Bronchus fibroblast of lung (primary cell): ENCODE measurements at places on chromosomes 13 and 19. TPM values are rescaled to one million over a fixed set of nuclear protein-coding genes. Genes with fewer than 3 reads are reported as not detected.

Gene LYPD3
- total RNA-seq, result 0.50 and 0.59 TPM in 2 replicates

Gene KCNJ14
- total RNA-seq, result 0.15 and 0.50 TPM in 2 replicates

Gene ZNF829
- 1.6 and 1.7 TPM in 2 replicates for total RNA-seq

Gene CYP4F3
- not detected in 2 replicates for total RNA-seq

Gene KLK10
- not detected in 2 replicates for total RNA-seq
